NCI-H2171 treated with DMSO at 0.1 percent for 48 hours (cell line): ENCODE measurements at places on chromosomes 6 and 20.

- DNase-seq, result no peak
Observed at GRCh38 chr20:24828992-24829648, 119.9 kb upstream of the CST7 start.

GRCh38 chr6:12767016-12767415, 50.4 kb downstream of the PHACTR1 start:
- DNase-seq, result peak; percentile 66

GRCh38 chr6:170480050-170480692, 72.9 kb downstream of the PSMB1 start:
- no peak for DNase-seq

DNA sequence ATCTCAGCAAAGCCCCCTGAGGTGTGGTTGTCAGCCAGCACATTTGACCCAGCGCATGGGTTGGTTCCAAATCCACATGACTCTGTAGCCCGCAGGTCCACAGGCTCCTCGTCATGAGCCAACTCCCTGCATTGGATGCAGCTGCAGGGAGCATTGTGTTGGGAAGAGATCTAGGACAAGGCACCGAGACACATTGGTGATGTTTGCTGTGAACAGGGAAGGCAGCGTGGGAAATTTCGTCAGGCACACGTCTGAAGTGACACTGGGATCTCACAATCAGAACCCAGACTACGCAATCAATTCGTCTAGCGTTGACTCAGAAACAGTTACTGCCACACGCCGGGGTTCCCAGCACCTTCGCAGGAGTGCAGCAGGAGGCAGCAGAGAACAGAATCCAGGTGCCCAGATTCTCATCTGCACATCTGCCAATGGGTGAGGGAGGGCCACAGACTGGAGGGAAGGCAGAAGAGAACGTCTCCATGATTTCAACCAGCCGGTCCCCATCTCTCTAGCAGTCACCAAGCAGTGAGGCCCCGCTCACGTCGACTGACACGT, 177.0 kb downstream of the TTLL2 start:
- DNase-seq, result peak; percentile 17

DNA sequence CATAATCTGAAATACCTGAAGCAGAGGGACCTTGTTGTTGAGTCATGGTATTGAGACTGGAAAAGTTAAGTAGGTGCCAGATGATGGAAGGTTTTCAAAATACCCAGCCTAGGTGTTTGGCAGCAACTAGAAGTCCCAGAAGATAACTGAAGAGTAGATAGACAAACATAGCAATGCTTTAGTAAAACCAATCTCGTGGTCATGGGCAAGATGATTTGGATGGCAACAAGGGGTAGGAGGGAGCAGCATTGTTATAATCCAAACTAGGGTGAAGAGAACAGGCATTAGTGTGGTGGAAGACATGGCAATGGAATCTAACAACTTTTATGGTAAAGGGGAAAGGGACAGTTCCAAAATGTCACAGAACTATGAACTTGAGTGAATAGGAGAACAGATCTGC, 2.3 kb downstream of the FILIP1 start:
- DNase-seq, result no peak
